ENCODE measurements at places on chromosomes 1 and 21.

DNA sequence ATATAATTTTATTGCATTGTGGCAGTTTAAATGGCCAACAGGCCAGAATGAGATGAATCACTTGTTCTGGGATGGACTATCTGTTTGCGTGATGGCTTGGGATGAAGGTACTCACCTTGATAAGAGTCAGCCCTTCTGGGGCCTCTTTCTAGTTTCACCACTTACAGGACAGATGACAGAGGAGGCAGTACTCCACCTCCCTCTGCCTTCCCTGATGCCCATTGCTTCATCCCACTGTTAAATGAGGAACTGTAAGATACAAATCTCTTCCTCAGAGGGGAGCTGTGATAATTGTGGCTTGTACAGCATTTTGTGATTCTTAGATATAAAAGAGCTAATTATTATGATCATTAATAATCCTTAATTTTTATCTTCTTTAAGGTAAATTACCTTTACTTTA lies 3.7 kb upstream of the TCHH start:
- H3K27me3 ChIP-seq = peaks cover 19% of the 10 kb centered on the region
- no peak overlapping the region for H3K27ac ChIP-seq
- no peaks in the 10 kb centered on the region for H3K4me1 ChIP-seq
- no peak for DNase-seq
- H3K36me3 ChIP-seq = no peaks in the 10 kb centered on the region

- H3K27ac ChIP-seq = no peak overlapping the region
- DNase-seq = no peak
- no peaks in the 10 kb centered on the region for H3K4me1 ChIP-seq
- no peak overlapping the region for H3K4me3 ChIP-seq
- H3K36me3 ChIP-seq = no peaks in the 10 kb centered on the region
- no peaks in the 10 kb centered on the region for H3K27me3 ChIP-seq
Measured at GRCh38 chr1:173406783-173407230, 70.3 kb upstream of the PRDX6 start.

DNA sequence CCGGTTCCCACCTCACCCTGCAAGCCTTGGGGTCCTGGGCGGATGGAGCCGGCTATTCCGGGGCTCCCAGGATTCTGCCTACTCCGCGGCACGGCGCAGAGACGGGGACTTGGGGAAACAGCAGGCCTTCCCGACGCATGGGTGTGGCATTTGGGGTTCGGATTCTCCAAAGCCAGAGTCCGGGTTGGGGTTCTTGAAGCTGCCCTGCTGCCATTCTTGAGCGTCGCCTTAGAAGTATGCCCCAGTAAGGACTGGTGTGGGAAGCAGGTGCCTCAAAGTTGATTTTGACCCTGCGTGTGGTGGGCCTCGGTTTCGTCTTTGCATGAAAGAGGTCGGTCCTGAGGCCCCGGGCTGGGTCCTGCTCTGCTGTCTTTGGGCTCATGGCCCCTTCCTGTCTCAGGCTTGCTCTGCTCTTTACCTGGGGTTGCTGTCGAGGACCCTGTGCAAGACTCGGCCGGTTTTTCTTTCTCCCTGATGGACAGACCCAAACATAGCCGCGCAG lies 696 bp downstream of the GUK1 start:
- no peak for DNase-seq
- H3K4me1 ChIP-seq = peaks cover 25% of the 10 kb centered on the region
- H3K4me3 ChIP-seq = peak overlapping the region; percentile 84
- no peaks in the 10 kb centered on the region for H3K36me3 ChIP-seq

DNA sequence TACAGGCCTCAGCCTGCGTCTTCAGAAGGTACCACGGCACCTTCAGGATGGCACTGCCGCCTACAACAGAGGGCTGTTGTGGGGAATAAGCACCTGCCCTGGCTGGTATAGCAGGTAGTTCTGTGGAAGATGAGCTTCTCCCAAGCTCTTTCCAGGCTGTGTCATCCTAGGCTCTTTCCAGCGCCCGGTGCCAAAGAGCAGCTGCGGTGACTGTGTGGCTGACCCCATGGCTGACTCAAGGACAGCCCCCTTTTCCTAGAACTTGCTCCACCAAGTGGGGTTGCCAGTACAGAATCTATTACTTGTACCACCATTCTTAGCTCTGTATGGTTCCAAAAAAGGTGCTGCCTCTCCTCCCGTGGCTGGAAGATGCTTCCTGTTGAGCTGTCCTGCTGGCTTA lies 21.9 kb upstream of the EVA1B start:
- H3K4me3 ChIP-seq = no peak overlapping the region
- DNase-seq = no peak
- H3K36me3 ChIP-seq = peaks cover 17% of the 10 kb centered on the region
- H3K4me1 ChIP-seq = no peaks in the 10 kb centered on the region

GRCh38 chr1:215720126-215720525 lies 153.0 kb downstream of the KCTD3 start:
- H3K4me3 ChIP-seq = no peak overlapping the region
- no peaks in the 10 kb centered on the region for H3K36me3 ChIP-seq
- DNase-seq = no peak

DNA sequence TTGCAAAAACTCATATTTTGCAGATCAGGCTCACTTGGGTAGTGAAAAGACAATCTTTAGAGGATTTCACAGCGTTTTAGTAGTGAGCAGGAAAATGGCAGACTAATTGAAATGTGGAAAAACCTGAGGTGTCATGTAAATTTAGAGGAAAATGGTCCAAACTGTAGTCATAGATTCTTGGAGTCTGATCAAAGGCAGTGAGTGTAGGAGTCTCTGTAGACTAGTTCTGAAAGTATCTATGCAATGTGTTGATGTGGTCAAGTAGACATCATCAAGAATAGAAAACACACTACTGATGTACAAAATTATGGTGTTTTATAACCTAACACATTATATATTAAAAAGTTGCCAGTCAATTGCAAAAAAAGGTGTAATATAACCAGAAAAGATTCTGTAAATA lies 143.2 kb upstream of the C1orf105 start:
- no peak for DNase-seq
- no peaks in the 10 kb centered on the region for H3K36me3 ChIP-seq
- no peak overlapping the region for H3K27ac ChIP-seq
- no peak overlapping the region for H3K4me3 ChIP-seq
- H3K4me1 ChIP-seq = peaks cover 18% of the 10 kb centered on the region

DNA sequence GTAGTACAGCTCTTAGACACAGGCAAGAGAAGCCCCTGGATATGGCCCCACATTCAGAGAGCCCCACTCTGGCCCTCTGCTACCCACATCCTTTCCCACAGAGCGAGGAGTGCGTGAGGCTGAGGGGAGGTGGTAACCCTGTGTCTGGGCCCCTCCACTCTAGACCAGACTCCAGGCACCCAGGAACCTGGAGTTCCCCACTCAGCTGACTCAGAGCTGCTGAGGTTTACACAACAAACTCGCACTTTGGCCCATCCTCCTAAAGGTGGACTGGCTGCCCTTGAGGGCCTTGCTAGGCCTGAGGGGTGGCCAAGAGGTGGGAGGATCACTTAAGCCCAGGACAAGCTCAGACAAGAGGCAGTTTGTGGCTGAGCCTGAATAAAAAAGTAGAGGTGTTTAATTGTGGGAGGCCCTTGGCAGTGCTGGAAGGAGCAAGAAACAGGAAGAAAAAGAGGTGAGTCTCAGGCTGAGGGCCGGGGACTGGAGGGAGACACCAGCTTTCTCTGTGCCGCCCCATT lies 10.7 kb downstream of the MR1 start:
- H3K4me3 ChIP-seq = no peak overlapping the region
- no peak overlapping the region for H3K27ac ChIP-seq
- no peaks in the 10 kb centered on the region for H3K36me3 ChIP-seq
- no peak for DNase-seq
- H3K27me3 ChIP-seq = no peaks in the 10 kb centered on the region
- H3K4me1 ChIP-seq = no peaks in the 10 kb centered on the region

- H3K27me3 ChIP-seq = no peaks in the 10 kb centered on the region
- no peak overlapping the region for H3K4me3 ChIP-seq
- H3K36me3 ChIP-seq = no peaks in the 10 kb centered on the region
- no peak overlapping the region for H3K27ac ChIP-seq
- no peaks in the 10 kb centered on the region for H3K4me1 ChIP-seq
Measured at GRCh38 chr1:235402457-235403200, 35.4 kb downstream of the TBCE start.

GRCh38 chr1:151832318-151832980 lies 847 bp upstream of the RORC start:
- H3K4me3 ChIP-seq = peak overlapping the region; percentile 82
- H3K4me1 ChIP-seq = peaks cover 39% of the 10 kb centered on the region
- no peaks in the 10 kb centered on the region for H3K27me3 ChIP-seq
- DNase-seq = peak; percentile 99

GRCh38 chr1:91151702-91152101 lies 129.9 kb upstream of the ZNF644 start:
- no peak overlapping the region for H3K4me3 ChIP-seq
- H3K4me1 ChIP-seq = no peaks in the 10 kb centered on the region
- DNase-seq = no peak
- H3K27me3 ChIP-seq = no peaks in the 10 kb centered on the region
- H3K27ac ChIP-seq = no peak overlapping the region

DNA sequence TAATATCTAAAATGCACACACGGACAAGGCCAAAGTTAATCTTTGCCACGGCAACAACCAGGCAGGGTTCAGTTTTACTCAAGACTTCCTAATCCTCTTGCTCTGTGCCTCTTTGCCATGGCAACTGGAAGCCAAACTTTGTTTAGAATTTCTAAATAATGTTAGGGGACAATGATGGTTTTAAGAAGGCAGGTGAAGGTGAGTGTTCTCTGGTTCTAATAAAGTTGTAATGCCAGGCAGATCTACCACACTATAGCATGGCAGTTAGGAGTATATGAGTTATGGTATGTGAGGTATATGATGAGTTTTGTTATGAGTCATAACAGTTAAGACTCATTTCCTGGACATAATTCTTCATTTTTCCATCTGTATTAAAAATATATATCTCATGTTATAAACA lies 2.7 kb downstream of the PTPRC start:
- H3K27me3 ChIP-seq = no peaks in the 10 kb centered on the region
- DNase-seq = no peak
- no peaks in the 10 kb centered on the region for H3K36me3 ChIP-seq
- no peaks in the 10 kb centered on the region for H3K4me1 ChIP-seq

DNA sequence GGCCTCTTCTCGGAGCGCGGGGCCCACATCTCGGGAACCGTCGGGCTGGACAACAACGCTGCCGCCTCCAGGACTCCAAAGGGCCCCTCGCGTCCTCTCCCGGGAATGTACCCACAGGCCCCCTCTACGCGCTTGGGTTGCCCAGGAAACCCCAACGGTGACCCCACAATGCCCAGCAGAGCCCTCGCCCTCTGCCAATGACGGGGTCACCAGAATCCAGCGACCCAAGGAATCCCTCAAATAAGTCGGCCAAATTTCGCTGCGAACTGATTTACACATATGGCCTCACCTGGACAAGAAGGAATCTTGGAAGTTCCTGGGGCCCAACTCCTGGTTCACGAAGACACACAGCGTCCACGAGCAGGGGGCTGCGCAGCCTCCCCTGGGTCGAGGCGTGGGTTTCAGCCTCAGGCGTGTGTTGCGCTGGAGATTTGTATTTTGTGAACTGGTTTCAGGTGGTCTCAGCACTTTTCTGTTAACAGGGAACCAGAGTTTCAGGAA lies 78.1 kb downstream of the DESI2 start:
- peak overlapping the region; percentile 45 for H3K4me3 ChIP-seq
- H3K4me1 ChIP-seq = no peaks in the 10 kb centered on the region
- H3K27me3 ChIP-seq = no peaks in the 10 kb centered on the region
- no peaks in the 10 kb centered on the region for H3K36me3 ChIP-seq

DNA sequence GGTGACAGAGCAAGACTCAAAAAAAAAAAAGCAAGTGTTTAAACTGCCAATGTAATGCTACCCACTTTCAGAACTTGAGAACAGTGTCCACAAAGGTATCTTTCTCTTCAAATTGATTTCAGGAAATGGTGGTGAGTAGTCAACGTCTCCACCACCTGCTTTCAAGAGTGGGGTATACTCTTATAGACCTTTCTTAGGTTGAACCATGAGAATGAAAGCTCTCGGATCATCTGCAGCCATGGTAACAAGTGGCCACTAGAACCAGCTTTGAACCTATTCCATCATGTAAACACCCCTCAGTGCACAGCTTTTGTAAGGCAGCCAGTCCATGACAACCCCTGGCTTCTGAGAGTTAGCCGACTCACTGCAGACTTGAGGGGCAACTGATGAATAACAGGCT lies 107.4 kb downstream of the NTPCR start:
- H3K4me1 ChIP-seq = no peaks in the 10 kb centered on the region
- no peak for DNase-seq
- H3K27me3 ChIP-seq = no peaks in the 10 kb centered on the region
- H3K36me3 ChIP-seq = no peaks in the 10 kb centered on the region
- no peak overlapping the region for H3K4me3 ChIP-seq

DNA sequence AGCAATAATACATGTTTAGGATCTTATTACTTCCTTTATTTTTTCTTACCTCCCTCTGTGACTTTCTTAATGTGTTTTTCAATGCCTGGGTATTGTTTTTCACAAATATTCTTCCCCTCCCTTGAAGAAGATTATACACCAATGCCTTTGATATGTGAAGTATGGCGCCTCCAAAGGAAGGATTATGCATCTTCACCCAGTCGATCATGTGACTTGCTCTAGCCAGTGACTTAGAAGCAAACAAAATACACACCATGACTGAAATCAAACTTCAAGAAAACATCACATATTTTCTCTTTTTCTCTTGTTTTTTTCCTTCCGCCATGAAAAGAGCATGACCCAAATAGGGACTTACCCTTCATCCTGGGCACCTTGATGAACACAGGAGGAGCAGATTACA lies 297.1 kb downstream of the NCAM2 start:
- no peaks in the 10 kb centered on the region for H3K36me3 ChIP-seq
- H3K4me3 ChIP-seq = no peak overlapping the region
- no peaks in the 10 kb centered on the region for H3K4me1 ChIP-seq

- H3K4me1 ChIP-seq = peaks cover 30% of the 10 kb centered on the region
- no peaks in the 10 kb centered on the region for H3K27me3 ChIP-seq
- peak; percentile 54 for DNase-seq
- peak overlapping the region; percentile 96 for H3K4me3 ChIP-seq
Measured at GRCh38 chr1:117928881-117929342, 509 bp downstream of the GDAP2 start.

GRCh38 chr1:106699433-106699832 lies 357.0 kb upstream of the PRMT6 start:
- DNase-seq = no peak
- H3K36me3 ChIP-seq = no peaks in the 10 kb centered on the region
- no peak overlapping the region for H3K27ac ChIP-seq
- no peaks in the 10 kb centered on the region for H3K27me3 ChIP-seq
- no peaks in the 10 kb centered on the region for H3K4me1 ChIP-seq

- DNase-seq = no peak
- H3K36me3 ChIP-seq = no peaks in the 10 kb centered on the region
- no peak overlapping the region for H3K27ac ChIP-seq
- H3K4me3 ChIP-seq = no peak overlapping the region
- H3K27me3 ChIP-seq = no peaks in the 10 kb centered on the region
- no peaks in the 10 kb centered on the region for H3K4me1 ChIP-seq
Measured at GRCh38 chr1:172779491-172779890, 120.6 kb downstream of the FASLG start.

Data from pancreas (tissue), 10 donors.